ENCODE measurements at places on chromosomes 6 and 20. TPM values are rescaled to one million over a fixed set of nuclear protein-coding genes. Genes with fewer than 3 reads are reported as not detected.

The MUCL3 gene
- not detected for total RNA-seq

The AVP gene
- total RNA-seq, result not detected

The PRICKLE4 gene
- not detected for total RNA-seq

- no peaks in the 10 kb centered on the region for H3K36me3 ChIP-seq
- H3K27me3 ChIP-seq, result no peaks in the 10 kb centered on the region
- H3K27ac ChIP-seq, result peak overlapping the region; percentile 83
- H3K4me3 ChIP-seq, result peak overlapping the region; percentile 35
- peaks cover 41% of the 10 kb centered on the region for H3K4me1 ChIP-seq
- DNase-seq, result peak; percentile 71
Observed at GRCh38 chr6:149284904-149285303, 32.6 kb upstream of the TAB2 start.

GRCh38 chr6:7697820-7698623, 27.9 kb upstream of the BMP6 start:
- peak overlapping the region; percentile 8 for H3K4me3 ChIP-seq
- H3K36me3 ChIP-seq, result no peaks in the 10 kb centered on the region
- peaks cover 2% of the 10 kb centered on the region for H3K27me3 ChIP-seq
- peaks cover 9% of the 10 kb centered on the region for H3K4me1 ChIP-seq

GRCh38 chr6:157265186-157265585, 58.1 kb downstream of the TMEM242 start:
- H3K4me3 ChIP-seq, result no peak overlapping the region
- no peak for DNase-seq
- no peaks in the 10 kb centered on the region for H3K36me3 ChIP-seq
- no peaks in the 10 kb centered on the region for H3K4me1 ChIP-seq

DNA sequence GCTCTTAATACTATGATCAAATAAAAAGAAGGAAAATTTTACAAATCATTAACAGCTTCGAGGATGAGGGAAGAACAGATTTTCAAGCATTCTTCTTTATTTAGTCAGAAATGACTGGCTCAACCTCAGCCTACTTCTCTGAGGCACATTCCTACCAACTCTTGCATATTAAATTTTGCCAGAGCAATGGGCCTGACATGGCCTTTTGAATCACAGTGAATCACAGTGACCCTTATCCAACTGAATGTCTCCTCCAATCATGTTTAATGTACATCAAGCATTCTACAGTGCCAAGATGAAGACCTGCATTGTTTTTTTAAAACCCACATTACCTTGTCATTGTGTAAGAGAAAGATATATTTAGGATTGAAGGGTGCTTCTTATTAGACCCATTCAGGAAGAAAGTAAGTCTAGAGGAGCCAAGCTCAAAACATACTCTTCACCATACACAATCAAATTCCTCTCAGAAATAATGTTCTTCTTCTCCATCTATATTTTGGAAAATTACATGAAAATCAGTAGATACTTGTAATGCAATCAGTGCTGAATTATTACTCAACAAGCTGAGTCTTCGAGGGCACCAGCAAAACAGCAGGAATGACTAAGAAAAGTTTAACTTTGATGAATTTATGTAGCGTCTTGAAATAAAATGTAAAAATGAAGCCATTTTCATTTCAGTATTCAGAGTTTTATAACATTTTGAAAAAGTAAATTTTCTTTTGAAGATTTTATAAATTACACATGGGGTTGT, 44.1 kb upstream of the MOXD1 start:
- DNase-seq, result no peak
- no peak overlapping the region for H3K27ac ChIP-seq
- no peaks in the 10 kb centered on the region for H3K27me3 ChIP-seq
- no peaks in the 10 kb centered on the region for H3K36me3 ChIP-seq
- H3K4me3 ChIP-seq, result no peak overlapping the region
- H3K4me1 ChIP-seq, result no peaks in the 10 kb centered on the region

GRCh38 chr20:34736106-34736735, 32.1 kb downstream of the TP53INP2 start:
- no peak for DNase-seq
- no peaks in the 10 kb centered on the region for H3K27me3 ChIP-seq
- no peak overlapping the region for H3K27ac ChIP-seq
- no peak overlapping the region for H3K4me3 ChIP-seq

DNA sequence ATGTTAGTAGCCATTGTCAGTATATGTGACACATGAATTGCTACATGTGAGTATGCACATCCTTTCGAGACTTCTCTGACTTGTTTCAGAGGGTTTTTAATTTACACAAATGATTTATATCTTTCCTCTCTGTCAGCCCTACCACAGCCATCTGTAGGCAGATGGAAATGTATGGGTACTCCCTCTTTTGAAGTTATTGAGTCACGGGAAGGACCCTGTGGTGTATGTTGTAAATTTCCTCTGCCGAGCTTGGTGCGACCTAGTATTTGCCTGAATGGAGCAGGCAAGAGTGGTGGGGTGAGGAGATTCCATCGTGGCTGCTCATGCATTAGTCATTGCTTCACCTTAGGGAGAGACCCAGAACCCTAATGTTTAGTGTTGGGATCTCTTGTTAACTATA, 171.9 kb downstream of the JARID2 start:
- peak overlapping the region; percentile 82 for H3K27ac ChIP-seq
- peaks cover 68% of the 10 kb centered on the region for H3K36me3 ChIP-seq
- H3K4me1 ChIP-seq, result peaks cover 54% of the 10 kb centered on the region
- peak; percentile 73 for DNase-seq
- no peaks in the 10 kb centered on the region for H3K27me3 ChIP-seq

DNA sequence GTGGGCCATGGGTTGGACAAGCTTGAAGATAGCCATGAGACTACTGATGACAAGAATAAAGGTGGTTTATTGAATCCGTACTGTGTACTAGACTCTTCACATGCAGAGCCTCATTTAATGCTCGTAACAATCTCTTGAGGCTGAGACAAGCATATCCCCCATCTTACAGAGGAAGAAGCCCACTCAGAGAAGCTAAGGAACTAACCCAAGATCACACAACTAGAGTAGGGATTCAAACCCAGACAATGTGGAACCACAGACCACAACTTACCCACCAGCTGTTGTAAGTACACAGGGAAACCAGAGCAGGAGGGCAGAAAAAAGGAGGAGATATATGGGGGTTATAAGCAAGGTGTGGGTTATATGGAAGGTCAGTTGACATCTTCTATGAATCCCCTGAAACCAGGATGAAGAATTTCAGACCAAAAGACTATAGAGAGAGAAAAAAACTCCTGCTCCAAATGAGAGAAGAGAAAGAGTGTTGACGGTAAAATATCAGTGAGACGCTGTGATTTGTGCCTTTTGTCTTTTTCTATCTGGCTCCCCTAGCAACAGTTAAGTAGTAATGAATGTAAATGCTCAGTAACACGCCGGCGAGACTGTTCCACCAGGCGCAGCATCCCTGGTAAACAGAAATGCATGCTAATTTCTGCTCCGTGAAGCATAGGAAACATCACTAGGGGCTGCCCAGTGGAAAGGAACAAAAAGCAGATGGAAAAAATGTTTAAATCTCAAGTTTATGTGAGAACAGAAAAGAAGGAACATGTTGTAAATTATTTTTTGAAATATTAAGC, 80.1 kb upstream of the SLC22A16 start:
- DNase-seq, result no peak
- peaks cover 19% of the 10 kb centered on the region for H3K4me1 ChIP-seq
- H3K27ac ChIP-seq, result no peak overlapping the region
- no peak overlapping the region for H3K4me3 ChIP-seq

- H3K4me1 ChIP-seq, result peaks cover 52% of the 10 kb centered on the region
- peak overlapping the region; percentile 98 for H3K27ac ChIP-seq
- H3K27me3 ChIP-seq, result no peaks in the 10 kb centered on the region
- DNase-seq, result no peak
- H3K4me3 ChIP-seq, result peak overlapping the region; percentile 98
- H3K36me3 ChIP-seq, result peaks cover 36% of the 10 kb centered on the region
Observed at GRCh38 chr20:36644706-36645095, 1.3 kb downstream of the SLA2 start.

DNA sequence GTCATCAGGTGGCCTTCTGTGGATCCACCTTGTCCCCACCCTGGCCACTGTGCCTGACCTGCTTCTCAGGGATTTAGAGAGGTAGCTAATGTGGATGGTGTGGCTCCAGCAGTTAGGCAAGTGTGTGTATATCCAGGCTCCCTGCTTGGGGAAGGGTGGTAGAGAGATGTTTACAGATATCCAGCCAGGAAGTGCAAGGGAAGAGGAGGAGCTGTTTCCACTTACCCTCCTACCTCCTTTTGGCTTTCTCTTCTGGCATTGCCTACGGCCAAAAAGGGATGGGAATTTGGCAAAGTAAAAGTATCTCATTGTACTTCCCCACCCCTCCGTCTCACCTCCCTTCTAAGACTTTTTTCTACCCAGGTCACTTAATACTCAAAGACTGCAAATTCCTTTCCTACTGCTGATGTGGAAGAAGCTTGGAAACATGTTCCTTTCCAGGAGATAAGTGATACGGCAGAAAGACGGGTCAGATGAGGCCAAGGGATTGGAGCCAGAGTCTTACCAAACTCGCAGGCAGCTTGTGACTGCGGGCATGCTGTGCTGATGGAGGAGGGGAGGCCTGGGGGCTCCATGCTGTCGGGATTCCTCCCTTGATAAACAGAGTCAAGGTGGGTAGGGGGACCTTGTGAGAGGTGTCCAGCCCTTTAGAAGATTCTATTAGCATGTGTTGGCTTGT, 253.4 kb downstream of the PRL start:
- H3K27ac ChIP-seq, result no peak overlapping the region
- H3K4me3 ChIP-seq, result no peak overlapping the region
- no peak for DNase-seq
- peaks cover 5% of the 10 kb centered on the region for H3K4me1 ChIP-seq
- H3K27me3 ChIP-seq, result peaks cover 6% of the 10 kb centered on the region

GRCh38 chr20:43238833-43239232, 49.1 kb upstream of the PTPRT start:
- H3K4me1 ChIP-seq, result no peaks in the 10 kb centered on the region
- H3K4me3 ChIP-seq, result no peak overlapping the region
- no peaks in the 10 kb centered on the region for H3K36me3 ChIP-seq
- H3K27ac ChIP-seq, result no peak overlapping the region
- H3K27me3 ChIP-seq, result no peaks in the 10 kb centered on the region
- no peak for DNase-seq

DNA sequence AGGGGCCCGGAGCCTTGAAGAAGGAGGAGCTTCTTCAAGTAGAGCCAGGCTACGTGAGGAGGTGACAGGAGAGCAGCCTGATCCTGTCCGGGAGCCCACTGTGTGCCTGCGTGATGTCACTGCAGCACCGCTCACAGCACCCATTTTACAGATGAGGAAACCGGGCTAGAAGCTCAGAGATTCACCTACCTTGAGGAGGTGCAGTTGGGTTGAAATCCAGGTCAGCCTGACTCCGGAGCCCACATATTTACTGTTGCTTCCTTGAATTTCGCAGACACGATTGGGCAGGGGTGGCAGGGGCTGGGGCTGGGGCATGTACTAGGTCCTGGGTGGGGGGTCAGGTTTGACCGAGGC, 12.5 kb downstream of the VSTM2L start:
- no peak for DNase-seq
- H3K27me3 ChIP-seq, result peaks cover 35% of the 10 kb centered on the region
- H3K4me1 ChIP-seq, result peaks cover 9% of the 10 kb centered on the region
- no peaks in the 10 kb centered on the region for H3K36me3 ChIP-seq

DNA sequence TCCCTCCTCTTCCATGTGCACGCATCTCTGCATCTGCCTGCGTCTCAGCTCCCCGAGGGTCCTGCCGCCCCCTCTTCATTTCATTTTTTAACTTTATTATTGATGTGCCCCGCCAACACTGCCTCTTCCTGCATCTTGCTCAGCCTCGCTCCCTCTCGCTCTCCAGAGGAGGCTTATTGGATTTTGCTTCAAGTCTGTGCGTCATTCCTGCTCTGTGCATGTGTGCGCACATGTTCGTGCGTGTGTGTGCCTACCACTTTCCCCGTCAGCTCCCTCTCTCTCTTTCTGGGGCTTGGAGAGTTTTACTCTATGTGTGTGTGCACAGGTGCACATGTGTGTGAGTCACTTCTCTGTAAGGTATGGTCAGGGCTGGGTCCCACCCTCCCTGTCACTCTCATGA, 71.8 kb upstream of the NNAT start:
- no peaks in the 10 kb centered on the region for H3K4me1 ChIP-seq
- no peak for DNase-seq
- H3K27ac ChIP-seq, result no peak overlapping the region
- H3K4me3 ChIP-seq, result no peak overlapping the region

DNA sequence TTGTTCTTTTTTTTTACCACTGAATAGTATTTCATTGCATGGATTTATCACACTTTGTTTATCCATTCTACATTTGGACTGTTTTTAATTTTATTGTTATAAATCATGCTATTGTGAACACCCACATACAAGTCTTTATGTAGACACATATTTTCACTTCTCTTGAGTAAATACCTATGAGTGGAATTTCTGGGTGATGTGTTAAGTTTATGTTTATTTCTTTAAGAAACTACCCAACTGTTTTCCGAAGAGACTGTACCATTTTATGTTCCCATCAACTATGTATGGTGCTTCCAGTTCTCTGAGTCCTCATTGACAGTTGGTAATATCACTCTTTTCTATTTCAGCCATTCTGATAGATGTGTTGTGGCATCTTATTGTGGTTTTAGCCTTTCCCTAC, 54.0 kb downstream of the RIN2 start:
- H3K27me3 ChIP-seq, result peaks cover 7% of the 10 kb centered on the region
- H3K4me3 ChIP-seq, result no peak overlapping the region
- DNase-seq, result no peak
- H3K36me3 ChIP-seq, result no peaks in the 10 kb centered on the region

DNA sequence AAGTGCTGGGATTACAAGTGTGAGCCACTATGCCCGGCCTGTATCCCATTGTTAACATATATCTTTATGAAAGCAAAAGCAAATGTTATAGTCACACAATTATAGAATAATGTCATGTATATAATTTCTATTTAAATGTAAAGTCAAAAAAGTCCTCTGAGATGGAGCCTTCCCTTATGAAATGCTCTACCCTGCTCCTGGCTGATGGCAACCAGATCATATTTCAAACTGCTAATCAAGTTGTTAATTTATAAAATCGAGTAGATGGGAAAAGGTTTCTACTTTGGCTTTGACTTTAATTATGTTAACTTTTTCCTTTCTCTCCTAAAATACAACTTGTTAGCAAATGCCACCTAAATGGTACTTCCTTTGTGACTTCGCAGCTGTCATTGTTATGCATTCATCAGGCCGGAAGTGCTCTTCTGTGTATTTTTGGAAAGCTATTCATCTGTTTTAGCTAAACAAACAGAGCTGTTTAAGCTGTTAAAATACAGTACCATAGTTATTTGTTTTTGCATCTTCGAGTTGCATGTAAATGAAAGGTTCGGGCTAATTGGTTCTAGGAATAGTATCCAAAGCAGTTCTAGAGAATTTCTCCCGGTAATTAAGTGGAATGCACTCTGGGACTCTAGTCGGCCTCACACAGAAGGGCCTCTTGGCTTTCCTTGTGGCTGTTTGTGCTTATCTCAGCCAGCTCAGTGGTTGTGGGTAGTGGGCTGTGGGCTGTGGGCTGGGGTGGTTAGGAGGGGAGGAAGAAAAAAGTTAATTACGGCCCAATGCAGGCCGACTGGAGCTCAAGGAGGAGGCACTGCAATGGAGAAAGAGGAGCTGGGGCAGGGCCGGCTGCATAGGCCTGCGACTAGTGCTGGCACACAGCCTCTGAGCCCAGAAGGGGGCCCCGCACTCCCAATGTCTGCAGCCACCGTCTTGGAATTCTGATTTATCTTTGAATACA, 34.8 kb downstream of the SLC35D3 start:
- H3K4me1 ChIP-seq, result peaks cover 6% of the 10 kb centered on the region
- no peak overlapping the region for H3K4me3 ChIP-seq
- H3K36me3 ChIP-seq, result no peaks in the 10 kb centered on the region

- no peak overlapping the region for H3K27ac ChIP-seq
- DNase-seq, result no peak
- peaks cover 10% of the 10 kb centered on the region for H3K36me3 ChIP-seq
- no peak overlapping the region for H3K4me3 ChIP-seq
- H3K27me3 ChIP-seq, result no peaks in the 10 kb centered on the region
Observed at GRCh38 chr6:79215213-79215824, 19.2 kb downstream of the HMGN3 start.

- H3K4me1 ChIP-seq, result peaks cover 22% of the 10 kb centered on the region
- no peaks in the 10 kb centered on the region for H3K27me3 ChIP-seq
- no peak for DNase-seq
- H3K36me3 ChIP-seq, result no peaks in the 10 kb centered on the region
Observed at GRCh38 chr6:80544976-80545722, 438.7 kb downstream of the BCKDHB start.
